Activated T-helper 1 cell treated with Interleukin-2 at 50 U/mL for 16 hours (primary cell): ENCODE measurements at places on chromosomes 5 and 9.

GRCh38 chr5:124796495-124796894 lies 50.1 kb upstream of the ZNF608 start:
- no peak for DNase-seq

- no peak for DNase-seq
Observed at GRCh38 chr5:94749042-94749441, 130.6 kb downstream of the SLF1 start.

DNA sequence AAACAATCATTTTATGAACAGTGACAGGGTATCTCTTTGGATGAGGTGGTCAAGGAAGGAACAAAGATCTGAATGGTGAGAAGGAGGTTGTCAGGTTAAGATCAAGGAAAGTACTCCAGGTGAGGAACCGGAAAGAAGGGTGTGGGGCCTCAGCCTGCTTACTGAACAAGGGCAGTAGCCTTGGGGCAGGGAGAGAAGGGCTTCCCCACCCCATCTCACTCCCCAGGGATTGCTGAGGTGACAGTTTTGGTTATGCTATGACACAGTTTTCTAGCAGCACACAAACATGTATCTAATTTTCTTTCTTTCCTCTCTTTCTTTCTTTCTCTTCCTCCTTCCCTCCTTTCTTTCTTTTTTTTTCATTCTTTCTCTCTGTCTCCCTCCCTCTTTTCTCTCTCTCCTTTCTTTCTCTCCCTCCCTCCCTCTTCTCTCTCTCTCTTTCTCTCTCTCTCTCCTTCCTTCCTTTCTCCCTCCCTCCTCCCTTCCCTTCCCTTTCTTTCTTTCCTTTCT lies 4.1 kb upstream of the HDHD3 start:
- no peak for DNase-seq

GRCh38 chr9:123335193-123335985 lies 20.6 kb upstream of the CRB2 start:
- DNase-seq, result no peak

DNA sequence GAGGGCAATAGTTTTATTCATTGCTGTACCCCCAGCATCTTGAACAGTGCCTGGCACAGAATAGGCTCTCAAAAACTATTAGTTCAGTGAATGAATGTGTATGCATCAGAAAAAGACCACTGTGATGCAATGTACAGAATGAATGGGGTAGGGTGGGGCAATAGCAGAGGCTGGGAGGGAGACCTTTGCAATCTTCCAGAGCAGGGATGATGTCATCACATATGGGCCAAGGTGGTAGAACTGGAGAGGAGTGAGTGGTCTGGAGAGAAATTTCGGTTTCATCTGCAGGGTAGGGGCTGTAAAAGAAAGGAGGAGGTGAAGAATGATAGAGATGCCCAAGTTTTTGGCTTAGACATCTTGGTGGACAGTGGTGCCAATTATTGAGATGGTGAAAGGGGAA lies 23.4 kb upstream of the ARAP3 start:
- no peak for DNase-seq

- no peak for DNase-seq
Observed at GRCh38 chr9:83061990-83062650, 822 bp downstream of the RASEF start.

GRCh38 chr5:156036640-156037039 lies 290.3 kb upstream of the SGCD start:
- DNase-seq, result no peak

DNA sequence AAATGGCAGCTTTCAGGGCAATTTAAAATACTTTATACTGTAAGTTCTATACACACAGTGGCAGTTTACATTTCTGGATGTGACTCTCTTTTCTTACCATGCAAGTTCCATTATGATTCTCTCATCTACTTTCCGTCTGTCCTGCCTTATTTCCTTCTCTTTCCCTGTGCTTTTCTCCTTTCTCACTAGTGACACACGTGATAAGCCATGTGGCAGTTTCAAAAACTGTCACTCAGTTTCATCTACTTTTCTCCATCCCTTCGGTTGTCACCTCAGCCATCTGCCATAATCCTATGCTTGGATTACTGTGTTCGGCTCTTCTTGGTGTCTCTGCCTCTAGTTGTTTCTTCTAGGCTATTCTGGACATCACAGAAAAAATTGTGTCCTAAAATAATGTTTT lies 46.8 kb upstream of the ATG10 start:
- no peak for DNase-seq

GRCh38 chr5:138603249-138603920 lies 28.2 kb upstream of the HSPA9 start:
- no peak for DNase-seq

GRCh38 chr9:89137542-89138462 lies 40.8 kb downstream of the SHC3 start:
- DNase-seq, result no peak

GRCh38 chr9:76371901-76372300 lies 22.3 kb downstream of the RFK start:
- DNase-seq, result no peak

GRCh38 chr9:82273121-82273520 lies 284.5 kb downstream of the SPATA31D1 start:
- no peak for DNase-seq

GRCh38 chr5:118818604-118819003 lies 169.7 kb downstream of the DTWD2 start:
- no peak for DNase-seq

DNA sequence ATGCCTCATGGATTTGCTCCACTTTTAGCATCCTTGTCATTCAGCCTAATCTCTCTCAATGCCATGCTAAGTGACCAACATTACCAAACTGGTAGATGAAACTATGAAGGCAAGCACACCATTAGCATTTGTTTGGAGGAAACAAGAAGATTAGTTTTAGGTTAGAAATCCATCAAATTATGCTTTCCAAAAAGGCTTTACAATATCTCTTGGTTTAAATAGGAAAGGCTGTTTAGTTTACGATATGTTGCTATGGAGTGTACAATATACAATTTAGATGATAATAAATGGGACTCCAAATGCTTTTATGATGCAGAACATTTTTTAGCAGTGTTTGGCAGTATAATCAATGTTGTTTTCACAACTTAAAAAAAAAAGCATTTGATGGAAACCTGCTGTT lies 47.8 kb upstream of the CTXN3 start:
- no peak for DNase-seq

DNA sequence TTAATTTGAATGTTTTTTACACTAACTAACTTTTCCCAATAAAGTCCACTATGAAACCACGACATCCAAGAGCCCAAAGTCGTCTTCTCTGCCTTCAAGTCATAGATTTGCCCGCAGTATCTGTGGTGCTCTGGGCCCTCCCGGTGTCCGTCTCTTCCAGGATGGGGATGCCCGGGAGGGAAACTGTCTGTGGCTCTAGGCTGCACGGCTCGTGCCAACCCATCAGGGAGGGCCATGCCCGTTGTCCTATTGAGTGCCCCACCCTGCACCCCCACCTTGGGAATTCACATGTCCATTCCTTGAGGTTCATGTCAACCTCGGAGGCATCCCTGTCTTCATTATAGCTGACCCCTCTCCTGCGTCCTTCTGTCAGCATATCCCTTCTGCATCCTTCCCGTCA lies 59.8 kb upstream of the LRRTM2 start:
- no peak for DNase-seq

- DNase-seq, result no peak
Observed at GRCh38 chr9:90107040-90107725, 502.4 kb downstream of the GADD45G start.

GRCh38 chr9:127835991-127836516 lies 18.4 kb downstream of the ENG start:
- no peak for DNase-seq
